Activated CD8-positive, alpha-beta memory T cell treated with anti-CD3 and anti-CD28 coated beads for 1 hour (primary cell): ENCODE measurements at places on chromosomes 11 and 22.

GRCh38 chr11:132050049-132050448, 679.6 kb downstream of the NTM start:
- no peak for DNase-seq

DNA sequence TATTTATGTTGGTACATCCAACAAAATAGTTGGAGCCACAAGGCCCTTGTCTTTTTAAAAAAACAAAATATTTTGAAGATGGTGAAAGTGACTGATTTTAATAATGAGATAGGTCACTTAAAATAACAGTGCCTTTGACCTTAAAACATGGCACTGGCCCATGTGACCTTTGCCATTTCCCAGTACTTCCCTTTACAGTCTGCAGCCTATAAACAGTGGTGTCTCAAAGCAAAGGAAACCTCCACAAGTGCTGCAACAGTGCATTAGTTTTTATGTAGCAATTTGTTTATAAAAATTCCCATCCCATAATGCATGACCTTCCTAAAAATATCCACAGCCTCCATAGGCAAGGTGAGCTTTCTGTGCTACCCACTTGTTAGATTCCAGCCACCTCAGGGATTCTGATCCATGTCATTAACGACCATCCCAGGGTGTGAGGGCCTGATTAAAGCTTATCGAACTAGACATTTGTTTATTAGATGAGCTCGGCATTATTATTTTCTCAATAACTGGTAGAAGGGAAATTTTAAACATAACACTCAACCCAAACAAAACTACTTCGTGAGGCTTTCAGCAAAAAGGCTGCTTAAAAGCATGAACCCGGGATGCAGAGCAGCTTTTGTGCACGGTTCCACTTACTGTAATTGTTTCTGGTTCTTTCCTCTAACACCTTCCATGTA, 28.0 kb upstream of the CRKL start:
- DNase-seq, result no peak

DNA sequence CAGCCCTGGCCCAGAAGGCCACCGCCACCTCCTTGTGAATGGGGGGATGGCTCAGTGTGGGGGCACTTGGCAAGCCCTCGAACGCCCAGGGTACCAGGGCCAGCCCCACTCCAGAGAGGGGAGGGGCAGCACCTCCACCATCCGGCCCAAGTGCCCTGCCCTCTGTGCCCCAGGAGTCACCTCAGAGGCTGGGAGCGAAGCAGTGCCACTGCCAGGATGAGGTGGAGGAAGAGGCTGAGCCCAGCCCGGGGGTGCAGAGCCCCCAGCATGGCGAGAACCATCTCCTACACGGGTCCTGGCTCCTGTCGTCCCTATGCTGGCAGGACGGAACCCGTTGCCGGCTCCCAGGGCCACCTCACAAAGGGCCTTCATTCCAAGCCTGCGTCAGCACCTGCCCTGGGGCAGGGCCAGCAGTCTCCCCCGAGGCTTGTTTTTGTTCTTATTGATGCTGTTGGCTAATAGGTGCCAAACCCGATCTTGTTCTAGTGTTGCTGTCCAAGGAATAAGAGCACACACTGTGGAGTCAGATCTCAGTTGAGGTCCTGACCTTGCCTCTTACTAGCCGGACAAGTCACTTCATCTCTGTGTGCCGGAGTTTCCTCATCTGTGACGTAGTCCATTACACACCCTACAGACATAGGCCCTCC, at the start of gene FREY1:
FREY1 (minus strand) TSS at position 307 of the 647 bp plus-strand sequence; CDS start at position 281, 26 bp downstream.
- no peak for DNase-seq

DNA sequence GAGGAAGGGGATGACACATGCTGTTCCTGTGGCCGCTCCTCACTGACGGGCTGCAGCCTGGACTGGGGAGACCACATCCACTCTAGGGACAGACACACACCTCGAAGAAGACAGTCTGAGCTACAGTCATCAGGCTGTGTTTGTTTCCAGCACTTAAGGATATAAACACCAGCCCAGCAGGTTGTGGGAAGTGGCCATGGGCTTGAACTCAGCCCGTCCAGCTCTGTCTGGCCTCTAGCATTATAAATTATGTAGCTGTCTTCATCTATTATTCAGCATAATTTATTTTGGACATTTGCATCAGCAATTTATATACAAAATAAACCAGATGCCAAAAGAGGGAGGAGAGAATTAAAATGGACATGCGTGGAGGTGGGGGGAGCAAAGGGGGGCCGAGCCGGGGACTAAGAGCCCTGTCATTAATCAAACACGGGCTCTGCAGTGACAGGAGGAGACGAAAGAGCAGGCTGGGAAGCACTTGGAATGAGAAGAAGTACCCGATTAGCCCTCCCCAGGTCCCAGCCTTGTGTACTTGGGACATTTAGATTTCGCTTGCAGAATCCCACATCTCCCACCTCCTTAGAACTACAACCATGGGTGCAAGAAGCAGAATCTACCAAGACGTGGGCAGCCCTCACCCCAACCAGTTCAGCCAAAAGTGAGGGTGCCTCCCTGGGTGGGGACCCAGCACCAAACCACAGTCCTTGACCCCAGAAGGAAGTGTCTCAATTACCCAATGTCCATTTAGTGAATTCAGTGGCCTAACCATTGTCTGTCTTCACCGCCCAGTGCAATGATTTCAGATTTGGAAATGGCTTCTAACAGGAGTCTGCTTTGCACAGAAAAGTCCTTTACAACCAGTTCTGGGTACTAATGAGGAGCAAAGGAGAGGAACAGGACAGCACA, 309.6 kb downstream of the OPCML start:
- DNase-seq, result no peak

- peak; percentile 89 for DNase-seq
Measured at GRCh38 chr11:70203751-70204465, 812 bp downstream of the FADD start.

DNA sequence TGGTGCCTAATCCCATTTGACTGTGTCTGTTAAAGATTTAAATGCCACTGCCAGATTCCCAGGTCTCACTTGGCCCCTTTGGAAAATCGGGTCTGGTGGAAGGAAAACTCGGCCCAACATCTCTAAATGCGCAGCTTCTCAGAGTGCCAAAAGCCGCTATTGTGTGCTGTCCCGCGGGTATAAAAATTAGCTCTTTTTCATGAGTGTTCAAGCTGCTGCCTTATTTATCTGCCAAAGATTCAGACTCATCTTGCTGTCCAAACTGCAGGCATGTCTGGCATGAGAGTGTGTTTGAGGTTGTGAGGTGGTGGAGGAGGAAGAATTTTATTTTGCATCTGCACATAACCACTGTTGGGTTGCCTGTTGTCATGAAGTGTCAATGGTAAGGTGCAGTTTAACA, 91.4 kb downstream of the NELL1 start:
- no peak for DNase-seq
